ENCODE measurements at places on chromosomes 7 and 10. TPM values are rescaled to one million over a fixed set of nuclear protein-coding genes. Genes with fewer than 3 reads are reported as not detected.

GRCh38 chr7:139931190-139931934, 102.3 kb downstream of the TBXAS1 start:
- no peak overlapping the region for H3K4me3 ChIP-seq
- H3K27me3 ChIP-seq: no peaks in the 10 kb centered on the region
- no peak for DNase-seq
- peaks cover 2% of the 10 kb centered on the region for H3K4me1 ChIP-seq
- no peak overlapping the region for H3K27ac ChIP-seq

Gene PALD1
- 21.6 TPM for total RNA-seq

DNA sequence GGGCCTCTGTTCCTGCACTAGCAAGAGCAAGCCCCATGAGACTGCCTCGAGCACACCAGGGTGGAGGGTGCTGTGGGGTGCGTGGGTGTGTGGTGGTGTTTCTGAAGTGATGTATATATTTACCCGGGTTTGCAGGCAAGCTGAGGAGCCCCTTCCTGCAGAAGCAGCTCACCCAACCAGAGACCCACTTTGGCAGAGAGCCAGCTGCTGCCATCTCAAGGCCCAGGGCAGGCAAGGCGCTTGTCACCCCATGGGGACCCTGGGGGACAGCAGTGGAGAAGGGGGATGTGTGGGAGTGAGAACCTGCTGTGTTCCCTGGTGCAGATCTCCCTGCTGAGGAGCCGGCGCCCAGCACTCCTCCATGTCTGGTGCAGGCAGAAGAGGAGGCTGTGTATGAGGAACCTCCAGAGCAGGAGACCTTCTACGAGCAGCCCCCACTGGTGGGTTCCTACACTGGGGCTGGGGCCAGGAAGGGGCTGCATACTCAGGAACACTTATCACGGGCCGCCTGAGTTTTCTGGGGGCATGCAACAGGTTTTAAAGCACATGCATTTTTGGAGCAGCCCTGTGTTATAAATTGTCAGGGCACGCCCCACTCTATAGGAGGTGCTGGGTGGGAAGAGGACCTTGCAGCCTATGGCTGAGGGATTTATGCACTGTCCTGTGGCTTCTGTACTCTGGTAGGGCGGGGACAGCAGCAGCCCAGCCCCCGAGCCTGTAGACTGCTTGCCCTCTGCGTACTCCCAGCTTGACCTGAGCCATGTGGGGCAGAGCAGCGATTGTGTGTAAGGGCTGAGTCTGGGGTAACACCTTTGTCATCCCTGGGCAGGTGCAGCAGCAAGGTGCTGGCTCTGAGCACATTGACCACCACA, 5.9 kb downstream of the PGAM2 start:
- peaks cover 14% of the 10 kb centered on the region for H3K36me3 ChIP-seq
- H3K27me3 ChIP-seq: no peaks in the 10 kb centered on the region
- no peak overlapping the region for H3K27ac ChIP-seq
- peaks cover 4% of the 10 kb centered on the region for H3K4me1 ChIP-seq

GRCh38 chr10:93267521-93267920, 193.8 kb downstream of the CYP26A1 start:
- no peaks in the 10 kb centered on the region for H3K27me3 ChIP-seq
- H3K4me1 ChIP-seq: peaks cover 9% of the 10 kb centered on the region
- H3K27ac ChIP-seq: no peak overlapping the region
- H3K4me3 ChIP-seq: no peak overlapping the region
